ENCODE measurements at places on chromosomes 2 and 18.

- no peak for DNase-seq
Observed at GRCh38 chr2:37721201-37721560, 49.7 kb upstream of the CDC42EP3 start.

DNA sequence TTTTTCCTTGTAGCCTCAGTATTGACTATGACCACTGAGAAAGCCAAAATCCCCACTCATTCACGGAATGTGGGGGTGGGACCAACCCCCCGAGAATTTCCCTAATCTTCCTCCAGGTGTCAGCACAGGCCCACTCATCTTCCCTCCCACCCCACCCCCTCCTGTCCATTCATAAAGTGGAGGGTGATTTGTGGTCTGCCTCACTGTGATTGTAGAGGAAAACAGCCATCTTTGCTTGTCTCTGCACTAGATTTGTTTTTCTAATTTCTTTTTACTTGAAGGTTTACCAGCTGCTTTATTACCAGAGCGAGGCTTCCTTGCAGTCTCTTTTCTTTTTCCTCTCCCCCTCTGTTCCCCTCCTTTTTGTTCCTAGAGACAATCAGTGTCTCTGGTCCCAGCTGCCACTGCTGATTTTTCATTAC is 171.8 kb downstream of the ICOS start:
- no peak for DNase-seq

DNA sequence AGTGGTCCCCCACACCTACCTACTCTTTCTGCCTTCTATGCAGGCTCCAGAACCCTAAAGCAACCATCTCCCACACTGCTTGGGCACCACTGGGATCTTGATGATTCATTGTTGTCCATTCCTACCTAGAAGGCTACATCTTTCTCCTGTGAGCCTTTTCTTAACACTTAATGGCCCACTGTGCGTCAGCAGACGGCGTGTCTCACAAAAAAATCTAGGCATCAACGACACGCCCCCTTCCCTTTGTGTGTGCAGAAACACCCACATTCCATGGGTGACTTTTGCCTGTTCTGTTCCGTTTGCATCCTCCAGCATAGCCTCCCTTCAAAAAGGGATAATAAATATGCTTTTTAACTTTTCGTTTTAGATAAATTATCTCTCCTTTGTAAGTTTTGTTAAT is 99.7 kb upstream of the CYRIA start:
- DNase-seq: no peak

GRCh38 chr2:218312267-218312756 is 20.0 kb upstream of the TMBIM1 start:
- no peak for DNase-seq

DNA sequence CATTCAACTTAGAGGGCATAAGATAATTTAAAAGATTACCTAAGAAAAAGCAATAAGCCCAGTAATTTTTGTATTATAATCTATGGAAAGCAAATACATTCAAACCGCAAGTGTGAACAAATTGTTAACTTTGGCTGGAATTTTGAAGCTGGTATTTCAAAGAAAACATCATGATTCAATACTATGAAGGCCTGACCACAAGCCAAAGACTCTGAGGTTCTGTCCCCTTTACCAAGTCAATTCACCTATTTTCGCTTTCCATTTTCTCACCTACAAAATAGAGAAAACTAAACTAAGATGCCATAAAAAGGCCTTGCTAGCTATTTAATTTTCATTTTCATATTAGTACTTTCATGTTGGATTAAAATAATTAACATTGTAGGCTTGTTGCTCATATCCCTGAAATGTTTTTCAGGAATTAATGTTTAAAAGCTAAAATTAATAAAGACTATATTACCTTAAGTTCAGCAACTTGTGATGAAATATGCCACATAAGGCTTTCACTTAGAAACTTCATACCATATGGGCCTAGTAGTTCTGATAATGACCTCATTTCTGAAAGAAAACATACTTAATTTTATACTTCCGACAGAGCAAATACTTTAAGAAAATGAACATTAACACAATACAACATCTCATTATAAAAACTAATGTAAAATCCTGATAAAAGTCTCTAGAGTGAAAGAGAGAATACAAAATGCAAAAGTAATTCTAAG is 85.7 kb upstream of the FRZB start:
- no peak for DNase-seq

DNA sequence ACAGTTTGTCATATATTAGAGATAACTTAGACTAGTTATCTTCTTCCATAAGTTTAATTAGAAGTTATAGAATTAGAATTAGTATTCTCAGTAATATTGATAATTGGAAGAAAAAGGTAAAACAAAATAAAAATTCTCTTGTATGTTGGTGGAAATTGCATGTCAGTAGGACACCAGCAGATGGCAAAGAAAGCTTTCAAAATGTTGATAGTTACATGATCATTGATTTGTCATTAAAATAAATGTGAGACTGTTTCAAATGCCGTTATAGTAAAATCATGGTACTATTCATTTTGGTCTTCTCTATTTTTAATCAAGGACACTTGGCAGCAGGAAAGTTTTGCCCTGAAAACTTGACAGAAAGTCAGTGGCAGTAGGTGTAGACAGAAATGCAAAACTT is 270.2 kb downstream of the TGIF1 start:
- DNase-seq: no peak

DNA sequence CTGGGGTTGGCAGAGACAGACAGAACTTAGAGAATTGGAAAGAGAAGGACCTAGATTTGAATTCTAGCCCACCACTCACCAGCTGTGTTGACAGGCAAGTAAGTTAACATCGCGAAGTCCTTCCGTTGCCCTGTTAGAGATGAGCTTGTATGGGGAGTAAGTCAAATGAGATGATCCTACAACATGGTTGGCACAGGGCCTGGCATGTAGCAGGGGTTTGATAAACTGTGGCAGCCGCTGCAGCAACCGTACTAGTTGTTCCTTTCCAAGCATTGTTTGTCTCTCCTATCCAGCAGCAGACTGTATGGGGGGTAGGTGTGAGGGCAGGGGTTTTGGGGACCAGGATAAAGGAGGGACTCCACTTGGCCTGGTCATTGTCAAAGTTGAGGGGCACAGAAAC is 16.0 kb downstream of the TET3 start:
- DNase-seq: no peak

DNA sequence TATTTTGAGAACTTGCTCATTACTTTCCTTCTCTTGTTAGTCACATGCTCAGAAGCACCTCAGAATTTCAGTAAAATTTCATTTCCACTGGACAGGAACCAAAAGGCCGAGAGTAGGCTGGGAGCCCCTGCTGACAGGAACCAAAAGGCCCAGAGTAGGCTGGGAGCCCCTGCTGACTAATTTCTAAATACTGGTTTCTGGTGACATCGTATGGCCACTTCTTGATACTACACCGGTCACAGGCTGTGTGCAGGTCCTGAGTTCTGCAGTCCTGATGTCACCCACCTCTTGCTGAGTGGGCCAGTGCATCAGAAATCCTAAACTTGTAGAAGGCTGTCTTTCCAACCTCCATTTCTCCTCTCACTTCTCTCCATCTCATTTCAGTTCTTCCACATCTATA is 17.7 kb upstream of the EN1 start:
- DNase-seq: no peak

DNA sequence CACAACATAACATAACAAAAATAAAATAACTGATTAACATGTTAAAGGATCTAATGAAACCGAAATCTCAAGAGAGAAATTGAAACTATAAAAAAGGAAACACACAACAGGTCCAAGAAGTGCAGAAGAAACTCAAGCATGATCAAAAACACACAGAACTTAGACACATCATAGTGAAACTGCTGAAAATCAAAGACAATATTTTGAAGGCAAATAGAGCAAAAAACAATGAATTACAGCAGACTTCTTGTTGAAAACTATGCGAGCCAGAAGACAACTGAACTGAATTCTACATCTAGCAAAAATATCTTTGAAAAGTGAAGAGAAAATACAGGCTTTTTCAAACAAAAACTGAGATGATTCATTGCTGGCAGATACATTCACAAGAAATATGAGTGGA is 61.3 kb downstream of the UGP2 start:
- DNase-seq: no peak

DNA sequence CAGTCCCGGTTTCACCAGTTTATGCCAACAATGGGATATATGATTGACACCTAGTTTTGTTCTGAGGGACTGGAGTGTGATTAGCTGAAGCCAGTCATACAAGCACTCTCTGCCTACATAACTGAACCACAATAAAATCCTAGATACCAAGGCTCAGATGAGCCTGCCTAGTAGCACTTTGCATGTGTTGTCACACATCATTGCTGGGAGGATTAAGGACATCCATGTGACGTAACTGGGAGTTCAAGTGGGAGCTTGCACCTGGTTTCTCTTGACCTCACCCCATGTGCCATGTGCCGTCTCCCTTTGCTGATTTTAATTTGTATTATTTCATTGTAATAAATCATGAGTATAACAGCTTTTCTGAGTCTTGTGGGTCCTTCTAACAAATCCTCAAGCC is 90.3 kb downstream of the TMEM163 start:
- no peak for DNase-seq

GRCh38 chr2:177595126-177595845 is 202.7 kb downstream of the AGPS start:
- DNase-seq: no peak

- DNase-seq: no peak
Observed at GRCh38 chr2:144914622-144915318, 394.9 kb upstream of the ZEB2 start.

- no peak for DNase-seq
Observed at GRCh38 chr2:211408483-211408891, 852.1 kb downstream of the CPS1 start.

DNA sequence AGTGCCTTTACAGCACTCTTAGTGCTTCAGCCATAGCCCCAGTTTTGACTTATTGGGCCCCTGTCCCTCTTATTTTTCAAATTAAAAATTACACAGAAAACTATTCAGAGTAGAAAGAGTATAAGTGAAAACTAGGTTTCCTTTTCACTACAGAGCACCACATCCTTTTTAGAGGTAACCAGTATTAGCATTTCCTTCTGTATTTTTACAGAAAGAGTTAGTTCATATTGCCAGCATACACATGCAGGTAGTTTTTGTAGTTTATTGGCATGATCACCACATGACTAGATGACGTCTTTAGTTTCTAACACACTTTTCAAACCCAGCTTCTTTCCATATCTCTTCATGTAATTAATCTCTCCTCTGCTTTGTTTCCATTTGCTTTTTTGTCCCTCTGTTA is 66.4 kb downstream of the UBE2E3 start:
- no peak for DNase-seq

DNA sequence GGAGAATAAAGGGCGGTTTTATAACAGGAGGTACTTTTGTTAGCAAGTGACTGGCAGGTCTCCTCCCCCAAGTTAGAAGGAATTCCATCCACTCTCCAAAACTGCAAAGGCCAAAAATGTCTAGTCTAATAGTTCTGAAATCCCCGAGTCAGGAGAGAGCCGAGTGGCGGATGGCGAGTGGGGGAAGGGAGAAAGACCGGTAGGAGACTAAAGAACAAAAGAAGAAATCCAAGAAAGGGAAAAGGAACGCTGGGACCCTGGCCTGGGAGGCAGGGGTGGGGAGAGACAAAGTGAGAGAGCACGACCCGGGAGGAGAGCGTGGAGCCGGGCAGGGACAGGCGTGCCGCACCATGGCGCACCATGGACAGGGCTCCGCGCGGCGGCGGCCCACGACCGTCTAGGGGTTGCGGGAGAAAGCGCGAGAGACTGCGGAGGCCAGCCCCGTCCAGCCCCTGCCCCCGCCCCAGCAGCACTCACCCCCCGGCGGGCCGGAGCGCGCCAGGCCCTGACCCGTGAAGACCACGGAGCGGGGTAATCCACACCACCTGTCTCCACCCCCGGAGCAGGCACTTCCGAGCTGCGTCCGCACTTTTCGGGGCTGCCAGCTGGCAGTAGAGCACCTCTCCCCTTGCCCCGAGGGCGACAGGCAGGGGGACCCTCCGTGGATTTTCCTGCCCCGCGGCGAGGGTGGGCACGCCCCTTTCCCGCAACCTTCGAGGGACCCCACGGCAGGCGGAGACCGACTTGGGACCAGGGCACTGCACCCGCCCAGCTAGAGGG is 1.6 kb downstream of the CDH2 start:
- DNase-seq: no peak

- no peak for DNase-seq
Observed at GRCh38 chr18:28820353-28820752, 643.4 kb upstream of the CDH2 start.

GRCh38 chr2:235025800-235026536 is 74.2 kb downstream of the SH3BP4 start:
- no peak for DNase-seq

DNA sequence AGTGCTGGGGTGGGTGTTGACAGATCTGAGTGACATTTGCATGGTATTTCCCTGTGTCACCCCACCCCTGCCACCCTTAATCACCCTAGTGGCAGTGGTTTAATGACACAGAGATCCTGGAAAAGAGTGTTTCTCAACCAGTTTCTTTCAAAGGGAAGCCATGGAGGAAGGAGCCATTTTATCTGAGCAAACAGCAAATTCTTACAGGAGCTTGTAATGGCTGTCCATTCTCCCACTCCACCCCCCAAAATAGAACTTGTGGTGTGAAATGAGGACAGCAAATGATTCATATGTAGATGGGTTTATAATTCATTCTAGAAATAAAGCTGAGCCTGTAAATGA is 51.5 kb downstream of the CDC42EP3 start:
- no peak for DNase-seq

DNA sequence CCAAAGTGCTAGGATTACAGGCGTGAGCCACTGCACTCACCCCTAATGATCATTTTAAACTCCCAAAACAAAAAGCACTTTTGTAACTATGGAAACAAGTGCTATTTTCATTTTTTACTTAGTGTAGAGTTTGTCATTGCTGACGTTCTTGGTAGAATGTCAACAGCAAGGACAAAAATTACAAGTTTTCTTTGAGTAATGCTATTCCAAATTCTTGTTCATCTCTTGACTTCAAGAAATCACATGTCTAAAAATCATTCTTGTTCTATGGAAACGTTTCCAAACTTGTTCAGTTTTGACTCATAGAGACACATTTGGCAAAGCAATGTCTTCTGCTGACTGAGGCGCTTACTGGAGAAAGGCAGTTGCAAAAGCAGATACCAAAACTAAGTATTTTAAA is 82.6 kb downstream of the MBP start:
- DNase-seq: no peak

GRCh38 chr2:164841719-164842623 is at the start of gene COBLL1:
Gene COBLL1, minus strand, starts transcription at chr2:164841823. Its CDS starts 627 bp downstream, at chr2:164841196.
- DNase-seq: no peak

DNA sequence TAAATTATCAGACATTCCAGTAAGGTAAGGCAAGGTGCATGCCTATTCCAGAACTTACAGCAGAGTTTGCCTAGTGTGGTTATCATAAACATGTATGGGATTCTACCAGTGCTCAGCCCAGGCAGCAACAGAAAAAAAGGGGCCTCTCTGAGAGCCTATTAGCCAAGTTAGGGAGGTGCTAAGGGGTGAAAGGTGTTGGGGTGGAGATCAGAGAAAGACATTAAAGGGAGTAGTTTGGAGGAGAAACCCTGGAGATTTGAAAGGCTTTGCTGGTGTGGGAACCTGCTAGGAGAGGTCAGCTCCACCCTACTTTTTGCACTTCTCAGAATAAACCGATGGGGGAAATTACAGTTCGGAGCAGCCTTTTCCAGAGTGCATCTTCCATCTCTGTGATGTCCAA is 2.9 kb downstream of the ARPC2 start:
- DNase-seq: no peak
